ENCODE measurements at places on chromosomes 12 and 14. TPM values are rescaled to one million over a fixed set of nuclear protein-coding genes. Genes with fewer than 3 reads are reported as not detected.

- no peak for DNase-seq
These were observed 126.8 kb downstream of the KCNK10 start for GRCh38 chr14:88196116-88196890.

DNA sequence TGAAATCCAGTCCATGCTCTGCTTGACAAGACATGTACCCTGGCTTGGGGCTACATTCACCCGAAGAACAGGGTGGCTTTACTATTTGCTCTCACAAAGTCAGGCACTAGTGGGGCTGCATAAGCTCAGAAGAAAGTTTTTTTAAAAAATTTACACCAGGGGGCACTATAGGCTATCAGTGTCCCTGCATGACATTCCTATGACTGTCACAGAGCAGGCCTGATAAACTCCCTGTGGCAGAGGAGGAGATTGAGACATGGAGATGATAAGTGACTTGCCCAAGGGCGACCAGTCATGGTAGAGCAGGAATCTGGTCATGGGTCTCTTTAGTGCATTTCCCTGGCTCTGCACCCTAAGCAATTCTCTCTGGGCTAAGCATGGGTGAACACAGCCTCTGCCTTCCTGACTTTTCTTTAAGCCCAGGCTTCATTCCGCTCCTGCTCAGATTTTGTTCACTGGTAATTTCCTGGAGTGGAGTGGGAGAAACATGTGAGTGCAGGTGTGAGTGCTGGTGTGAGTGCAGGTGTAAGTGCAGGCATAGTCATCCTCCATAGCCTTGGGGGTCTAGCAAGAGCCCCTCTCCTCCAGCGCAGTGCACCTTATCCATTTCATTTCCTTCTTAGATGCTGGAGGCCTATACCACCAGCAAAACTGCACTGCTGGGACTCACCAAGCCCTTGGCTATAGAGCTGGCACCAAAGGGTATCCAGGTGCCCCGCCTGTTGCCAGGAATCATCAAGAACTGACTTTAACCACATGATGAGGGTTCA is 91.6 kb downstream of the DHRS2 start:
- DNase-seq = no peak

DNA sequence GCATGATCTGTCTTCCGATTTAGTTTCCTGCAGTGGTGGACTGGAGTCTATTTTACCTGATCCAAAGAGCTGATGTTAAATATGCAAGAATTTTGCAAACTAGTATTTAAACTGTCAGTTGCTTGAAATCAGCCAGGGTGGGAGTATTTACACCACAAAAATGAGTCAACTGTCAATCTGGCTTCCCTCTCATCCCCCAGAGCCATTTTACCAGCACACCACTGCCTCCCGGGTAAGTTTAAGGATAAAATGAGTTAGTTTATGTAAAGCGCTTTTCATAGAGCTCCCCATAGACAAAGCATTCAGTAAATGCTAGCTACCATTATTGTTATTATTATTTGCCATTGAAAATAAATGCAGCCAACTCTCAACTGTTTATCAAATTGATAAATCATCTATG is 106.3 kb upstream of the FRMD6 start:
- DNase-seq = no peak

DNA sequence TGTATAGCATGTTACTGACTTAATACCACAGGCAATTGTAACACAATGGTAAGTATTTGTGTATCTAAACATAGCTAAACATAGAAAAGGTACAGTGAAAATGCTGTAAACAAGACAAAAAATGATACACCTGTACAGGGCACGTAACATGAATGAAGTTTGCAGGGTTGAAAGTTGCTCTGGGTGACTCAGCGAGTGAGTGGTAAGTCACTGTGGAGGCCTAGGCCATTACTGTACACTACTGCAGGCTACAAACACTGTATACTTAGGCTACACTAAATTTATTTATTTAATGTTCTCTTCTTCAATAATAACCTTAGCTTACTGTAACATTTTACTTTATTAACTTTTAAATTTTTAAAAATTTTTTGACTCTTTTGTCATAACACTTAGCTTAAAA is 158.4 kb downstream of the IPO8 start:
- no peak for DNase-seq

Gene KRT3
- not detected for total RNA-seq
